ENCODE measurements at places on chromosomes 5 and 9.

DNA sequence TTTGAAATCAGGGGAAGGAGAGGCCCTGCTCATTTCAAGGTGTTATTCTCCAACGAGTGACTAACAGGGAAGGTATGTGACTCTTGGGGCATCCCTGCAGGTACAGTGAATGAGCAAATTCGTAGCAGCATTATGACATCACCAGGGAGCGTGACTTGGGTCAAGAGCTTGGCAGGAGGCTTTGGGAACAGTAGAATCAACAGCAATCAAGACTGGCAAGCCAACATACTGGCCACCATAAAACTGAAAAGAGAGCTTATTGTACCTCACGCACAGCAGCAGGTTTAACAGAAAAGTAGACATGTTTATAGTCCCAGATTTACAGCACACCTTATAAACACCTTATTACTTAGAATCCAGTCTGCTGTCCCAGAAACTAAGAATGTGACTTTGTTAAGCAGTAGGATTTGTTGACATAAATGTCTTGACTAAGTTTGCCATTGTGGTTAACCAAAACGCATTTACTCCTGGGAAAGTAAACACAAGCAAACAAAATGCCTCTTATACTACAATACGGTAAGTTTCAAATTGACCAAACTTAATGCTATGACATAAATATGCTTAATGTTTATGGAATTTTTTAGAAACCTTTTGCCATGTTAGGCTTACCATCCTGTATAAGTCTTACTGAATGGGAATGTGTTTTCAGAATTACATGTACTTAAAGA, 297.8 kb downstream of the NPR3 start:
- DNase-seq = no peak

DNA sequence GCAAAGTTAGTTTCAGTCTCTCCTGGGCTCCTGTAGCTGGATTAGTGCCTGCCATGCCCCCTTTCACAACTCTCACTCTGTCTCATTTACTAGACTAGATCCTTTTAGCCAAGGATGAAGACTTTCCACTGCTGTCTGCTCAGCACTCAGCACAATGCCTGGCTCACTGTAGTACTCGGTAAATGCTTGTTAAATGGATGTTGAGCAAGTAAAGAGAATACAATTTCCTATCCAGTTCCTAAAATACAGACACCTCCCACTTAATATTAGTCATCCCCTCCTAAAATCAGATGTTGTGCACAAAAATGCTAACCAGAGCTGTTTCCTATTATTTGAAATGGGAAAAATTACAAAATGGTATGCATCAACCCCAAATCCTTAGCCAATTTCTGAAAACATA, 195.8 kb downstream of the SREK1 start:
- DNase-seq = no peak

GRCh38 chr5:61346511-61346910, 14.5 kb downstream of the ZSWIM6 start:
- DNase-seq = no peak

DNA sequence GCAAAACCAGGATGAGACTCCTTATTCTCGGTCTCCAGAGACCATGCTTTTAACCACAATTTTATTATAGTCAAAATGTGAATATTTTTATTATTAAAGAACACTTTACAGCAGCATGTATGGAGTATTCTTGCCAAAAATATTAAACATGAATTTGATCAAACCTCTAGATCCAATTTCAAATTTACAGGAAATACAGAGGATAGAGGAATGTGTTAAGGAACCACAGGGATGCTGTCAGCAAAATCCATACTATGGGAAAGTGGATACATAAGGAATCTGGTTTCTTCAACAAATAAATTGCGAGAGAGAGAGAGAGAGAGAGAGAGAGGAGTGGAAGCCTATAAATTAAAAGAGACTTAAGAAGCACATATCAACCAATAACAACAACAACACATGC, 348.2 kb upstream of the NUDT12 start:
- no peak for DNase-seq

DNA sequence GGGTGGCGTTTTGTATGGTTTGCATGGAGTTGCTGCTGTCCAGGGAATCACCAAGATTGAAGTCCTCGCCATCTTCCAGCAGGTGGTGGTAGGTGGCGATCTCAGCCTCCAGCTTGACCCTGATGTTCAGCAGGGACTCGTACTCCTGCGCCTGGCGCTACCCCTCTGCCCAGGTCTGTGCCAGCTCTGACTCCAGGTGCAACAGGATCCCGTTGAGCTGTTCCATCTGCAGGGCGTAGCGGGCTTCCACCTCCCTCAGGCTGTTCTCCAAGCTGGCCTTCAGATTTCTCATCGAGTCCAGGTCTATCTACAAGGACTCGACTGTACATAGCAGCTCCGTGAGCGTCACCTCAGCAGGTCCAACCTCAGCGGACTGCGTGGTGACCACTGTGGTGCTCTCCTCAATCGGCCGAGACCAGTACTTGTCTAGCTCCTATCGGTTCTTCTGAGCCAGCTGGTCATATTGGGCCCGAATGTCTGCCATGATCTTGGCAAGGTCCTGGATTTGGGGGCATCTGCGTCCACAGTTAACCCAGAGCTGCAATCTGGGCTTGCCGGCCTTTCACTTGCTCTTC, 1584.8 kb upstream of the ACO1 start:
- no peak for DNase-seq

DNA sequence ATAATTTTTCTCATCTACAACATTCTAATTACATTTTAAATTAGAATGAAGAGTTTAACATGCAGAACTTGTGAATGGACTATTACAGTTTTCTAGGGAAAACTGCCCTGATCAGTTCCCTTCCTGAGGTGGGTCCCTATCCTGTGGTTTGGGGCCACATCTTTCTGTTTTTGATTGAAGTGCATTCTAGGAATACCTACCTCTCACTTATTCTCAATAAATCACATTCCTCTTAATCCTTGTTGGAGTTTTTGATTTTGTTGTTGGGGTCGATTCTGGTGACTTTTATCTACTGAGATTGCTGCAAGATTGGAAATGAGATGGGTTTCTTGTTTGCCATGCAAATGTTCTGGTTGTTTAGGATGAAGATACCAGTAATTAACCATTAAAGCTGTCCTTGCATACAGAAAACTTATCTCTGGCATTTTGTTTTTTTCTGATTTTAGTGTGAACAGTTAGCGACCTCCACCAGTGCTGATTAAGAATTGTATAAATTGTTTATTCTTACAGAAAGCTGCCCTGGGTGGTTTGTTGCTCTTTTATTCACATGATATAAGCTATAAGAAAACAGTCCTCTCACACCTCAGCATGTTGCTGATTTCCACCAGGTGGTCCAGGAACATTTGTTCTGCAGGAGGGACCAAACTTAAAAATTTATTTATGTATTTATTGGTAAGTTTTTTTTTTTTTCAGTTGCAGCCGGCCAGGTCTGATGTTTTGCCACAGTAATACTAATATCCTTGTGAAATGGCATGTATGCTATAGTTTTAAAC, 269.9 kb downstream of the FANCC start:
- DNase-seq = no peak

- peak; percentile 15 for DNase-seq
These were observed 5.4 kb downstream of the OR13J1 start for GRCh38 chr9:35864695-35865255.

GRCh38 chr5:150079909-150080461, 6.4 kb downstream of the CSF1R start:
- peak; percentile 23 for DNase-seq

- DNase-seq = peak; percentile 77
These were observed 42.8 kb downstream of the CAMSAP1 start for GRCh38 chr9:135864447-135865049.

DNA sequence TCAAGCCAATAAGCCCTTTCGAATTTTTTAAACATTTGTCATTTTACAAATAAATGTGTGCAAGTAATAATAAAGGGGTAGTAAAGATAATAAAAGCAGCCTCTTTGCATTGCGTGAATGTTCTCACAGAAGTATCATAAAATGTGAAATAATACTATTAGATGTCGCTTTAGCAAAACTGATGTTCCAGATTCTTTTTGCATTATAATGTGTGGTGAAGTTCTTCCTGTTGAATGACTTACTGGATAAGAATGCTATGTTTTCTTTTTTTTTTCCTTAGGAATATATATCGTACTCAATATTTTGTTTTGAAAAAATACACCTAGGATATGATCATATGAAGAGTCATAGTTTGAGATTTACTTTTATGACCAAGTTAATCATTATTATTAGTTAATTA, 85.2 kb upstream of the CDH12 start:
- no peak for DNase-seq

GRCh38 chr5:141363952-141364660, at the start of gene PCDHGA5:
Gene PCDHGA5, plus strand, starts transcription at chr5:141364162. Its CDS starts 169 bp downstream, at chr5:141364331.
- no peak for DNase-seq

DNA sequence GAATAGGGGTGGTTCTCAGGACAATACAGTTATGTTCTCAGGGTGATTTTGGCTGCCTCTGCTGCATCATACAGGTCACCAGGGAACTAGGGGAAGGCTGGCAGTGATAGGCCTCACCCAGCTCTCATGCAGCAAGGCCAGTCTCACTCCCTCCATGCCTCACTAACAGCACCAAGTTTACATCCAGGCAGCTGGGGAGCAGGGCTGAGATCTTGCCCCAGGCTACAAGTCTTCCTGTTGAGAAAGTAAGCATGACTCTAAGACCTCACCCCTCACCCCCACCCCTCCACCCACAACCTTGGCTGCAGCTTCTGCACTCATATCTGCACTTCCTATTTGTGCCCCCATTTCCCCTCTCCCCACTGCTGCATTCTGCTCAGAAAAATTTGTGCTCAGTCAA, 481.2 kb downstream of the ACTL7B start:
- no peak for DNase-seq

DNA sequence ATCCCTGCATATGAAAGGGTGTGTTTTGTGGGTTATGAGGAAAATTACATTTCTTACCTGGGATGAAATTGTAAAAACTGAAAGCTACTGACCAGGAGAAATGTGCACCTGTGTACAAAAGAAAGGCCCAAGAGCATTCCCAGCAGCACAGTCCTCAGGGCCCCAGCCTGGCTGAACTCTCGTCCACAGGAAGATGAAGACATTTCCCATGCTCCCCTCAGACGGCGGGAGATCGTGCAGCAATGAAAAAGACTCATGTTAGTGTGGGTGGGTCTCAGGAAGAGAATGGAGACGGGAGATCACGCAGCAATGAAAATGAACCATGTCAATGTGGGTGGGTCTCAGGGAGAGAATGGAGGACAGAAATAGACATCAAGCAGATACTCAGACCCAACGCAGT, 12.6 kb upstream of the LCN15 start:
- no peak for DNase-seq

- DNase-seq = no peak
These were observed 59.7 kb downstream of the AP3B1 start for GRCh38 chr5:78234804-78235203.

- no peak for DNase-seq
These were observed 163.6 kb upstream of the IRX2 start for GRCh38 chr5:2914981-2915484.

GRCh38 chr5:132747616-132748440, 602 bp downstream of the CCNI2 start:
- no peak for DNase-seq

DNA sequence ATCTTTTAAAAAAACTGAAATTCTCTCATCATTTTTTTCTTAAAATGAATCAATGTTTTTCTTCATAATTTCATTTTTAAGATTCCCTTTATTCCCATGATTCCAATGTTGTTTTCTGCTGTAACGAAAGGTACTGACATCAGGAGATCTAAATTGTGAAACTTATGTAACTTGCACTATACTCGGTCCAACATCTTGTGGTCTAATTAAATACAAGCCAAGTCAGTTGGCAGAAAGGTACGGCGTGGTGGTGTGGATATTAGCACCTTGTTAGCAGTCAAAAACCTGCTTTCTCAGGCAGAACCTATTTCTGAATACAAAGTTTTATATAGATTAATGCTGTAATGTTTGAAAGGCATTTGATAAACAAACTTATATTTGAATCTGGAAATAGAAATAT, 20.1 kb downstream of the RORB start:
- no peak for DNase-seq

DNA sequence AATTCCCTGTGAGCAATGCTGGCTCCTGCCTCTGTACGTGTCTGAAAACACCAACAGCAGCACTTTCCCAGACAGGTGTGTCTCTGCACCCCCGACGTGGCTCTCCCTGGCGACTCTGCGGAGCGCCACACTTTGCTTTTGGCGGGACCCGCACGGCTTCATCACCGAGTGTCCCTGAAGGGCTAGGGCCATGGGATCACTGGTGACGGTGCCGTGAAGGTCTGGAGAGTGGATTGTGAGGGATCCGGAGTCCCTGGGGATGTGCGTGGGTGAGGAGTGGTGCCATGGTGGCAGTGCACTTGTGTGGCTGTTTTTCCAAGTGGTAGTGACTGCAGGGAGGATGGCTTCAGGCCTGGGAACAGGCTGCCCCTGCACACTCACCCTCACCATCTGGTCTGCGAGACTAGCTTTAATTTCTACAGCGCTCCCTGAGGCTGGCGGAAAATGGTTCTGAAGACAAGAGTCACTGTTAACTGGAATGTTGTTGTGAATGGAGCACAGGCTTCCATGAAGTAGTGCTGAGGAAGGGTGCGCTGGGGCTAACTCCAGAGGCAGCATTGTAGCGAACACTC, 3.2 kb downstream of the NKD2 start:
- no peak for DNase-seq

DNA sequence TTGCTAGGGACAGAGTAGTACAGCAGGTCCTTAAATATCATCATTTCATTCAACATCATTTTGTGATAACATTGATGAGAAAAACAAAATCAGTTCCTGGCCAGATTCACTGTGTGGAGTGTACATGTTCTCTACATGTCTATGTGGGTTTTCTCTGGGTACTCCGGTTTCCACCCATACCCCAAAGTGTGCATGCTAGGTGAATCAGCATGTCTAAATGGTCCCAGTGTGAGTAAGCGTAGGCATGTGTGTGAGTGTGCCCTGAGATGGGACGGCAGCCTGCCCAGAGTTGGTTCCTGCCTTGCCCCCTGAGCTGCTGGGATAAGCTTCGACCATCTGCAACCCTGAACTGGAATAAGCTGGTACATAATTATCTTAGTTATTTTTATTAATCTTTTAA, 16.5 kb upstream of the GLIS3 start:
- DNase-seq = no peak

All from right forelimb (tissue), 1 donor.